ENCODE measurements at places on chromosomes 16 and 17.

- peak; percentile 73 for DNase-seq
Observed at GRCh38 chr17:73952480-73953205, 250.8 kb upstream of the RPL38 start.

DNA sequence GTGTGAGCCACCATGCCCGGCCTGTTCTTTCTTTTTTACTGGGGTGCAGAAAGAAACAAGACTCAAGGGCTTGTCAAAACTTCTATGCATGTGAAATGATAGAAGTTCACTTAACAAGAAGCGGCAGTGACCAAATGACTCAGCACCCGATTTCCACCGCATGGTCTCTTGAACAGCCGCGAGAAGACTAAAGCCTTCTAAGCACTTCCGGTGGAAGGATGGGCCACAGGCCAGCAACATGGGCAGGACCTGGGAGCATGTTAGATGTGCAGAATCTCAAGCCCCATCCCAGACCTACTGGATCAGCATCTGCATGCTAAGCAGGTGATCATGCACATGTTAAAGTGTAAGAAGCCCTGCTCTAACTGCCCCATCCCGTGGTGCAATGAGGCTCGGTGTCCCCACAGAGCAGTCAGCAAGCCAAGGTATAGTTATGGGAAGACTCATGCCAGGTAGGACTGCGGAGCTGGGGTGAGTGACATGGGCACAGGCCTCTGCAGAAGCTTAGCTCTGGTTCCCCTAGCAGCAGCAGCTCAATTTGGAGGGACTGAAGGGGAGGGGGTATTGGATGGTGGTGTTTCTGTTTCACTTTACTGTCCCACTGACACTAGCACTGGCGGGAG, 88.5 kb upstream of the HNF1B start:
- DNase-seq, result no peak

GRCh38 chr17:78184868-78185267, 2.0 kb downstream of the TK1 start:
- DNase-seq, result no peak

GRCh38 chr16:88635671-88636319, 2.6 kb upstream of the IL17C start:
- no peak for DNase-seq

GRCh38 chr17:17935321-17936271, 36.6 kb downstream of the TOM1L2 start:
- DNase-seq, result no peak

DNA sequence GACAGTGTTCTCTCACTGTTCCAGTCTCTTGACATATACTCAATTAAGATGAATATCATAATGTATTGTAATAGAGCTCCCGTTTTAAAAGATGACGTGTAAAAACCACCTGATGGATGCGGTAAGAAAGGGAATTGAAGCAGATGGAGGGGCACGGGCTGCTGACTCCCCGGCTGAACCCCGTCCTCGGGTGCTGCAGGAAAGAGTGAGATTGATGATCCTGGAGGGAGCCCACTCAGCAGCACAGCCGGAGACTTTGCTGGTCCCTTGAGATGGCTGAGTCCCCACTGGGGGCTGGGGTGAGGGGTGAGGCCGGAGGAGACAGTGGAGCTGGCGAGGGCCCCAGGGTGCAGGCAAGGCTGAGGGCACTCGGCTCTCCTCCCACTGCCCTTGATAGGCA, 217.4 kb downstream of the RPTOR start:
- no peak for DNase-seq

GRCh38 chr17:8916466-8916865, 49.0 kb upstream of the PIK3R6 start:
- no peak for DNase-seq

DNA sequence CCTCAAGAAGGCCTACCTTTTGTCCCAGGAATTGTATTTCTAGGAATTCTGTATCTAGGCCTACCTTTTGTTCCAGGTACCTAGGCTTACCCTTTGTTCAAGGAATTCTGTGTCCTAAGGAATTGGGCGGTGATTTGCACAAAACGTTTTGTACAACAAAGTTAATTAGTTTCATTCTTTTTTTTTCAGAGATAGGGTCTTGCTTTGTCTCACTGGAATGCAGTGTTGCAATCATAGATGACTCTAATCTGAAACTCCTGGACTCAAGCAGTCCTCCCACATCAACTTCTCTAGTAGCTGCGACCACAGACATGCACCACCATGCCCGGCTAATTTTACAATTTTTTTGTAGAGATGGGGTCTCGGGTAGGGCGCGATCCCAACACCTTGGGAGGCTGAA, 7.0 kb downstream of the CDR2L start:
- DNase-seq, result no peak

DNA sequence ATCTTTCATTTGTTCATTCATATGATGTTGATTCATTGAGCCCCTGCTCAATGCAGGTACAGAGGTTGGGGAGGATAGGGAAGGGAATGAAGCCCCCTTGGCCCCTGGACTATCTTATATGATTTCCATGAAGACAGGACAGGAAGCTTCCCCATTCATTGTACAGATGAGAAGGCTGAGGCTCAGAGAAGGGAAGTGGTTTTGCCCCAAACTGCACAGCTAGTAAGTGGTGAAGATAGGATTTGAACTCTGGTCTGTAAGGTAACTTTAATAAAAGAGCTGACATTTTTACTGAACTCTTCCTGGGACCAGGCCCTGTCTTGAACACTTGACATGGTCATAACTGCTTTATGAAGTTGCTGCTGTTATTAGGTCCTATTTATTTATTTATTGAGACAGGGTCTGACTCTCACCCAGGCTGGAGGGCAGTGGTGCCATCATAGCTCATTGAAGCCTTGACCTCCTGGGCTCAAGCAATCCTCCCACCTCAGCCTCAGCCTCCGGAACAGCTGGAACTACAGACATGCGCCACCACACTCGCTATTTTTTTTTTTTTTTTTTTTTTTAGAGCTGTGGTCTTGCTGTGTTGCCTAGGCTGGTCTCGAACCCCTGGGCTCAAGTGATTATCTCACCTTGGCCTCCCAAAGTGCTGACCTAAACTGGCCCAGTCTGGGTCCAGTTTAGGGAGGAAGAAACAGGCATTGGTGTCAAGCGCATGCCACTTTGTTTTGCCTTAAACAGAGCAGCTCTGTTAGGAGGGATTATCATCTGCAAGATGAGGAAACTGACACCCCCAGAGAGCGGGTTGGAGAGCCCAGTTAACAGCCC, 5.0 kb downstream of the CTF1 start:
- DNase-seq, result no peak
